ENCODE measurements at places on chromosomes 2 and 18.

GRCh38 chr2:104772996-104773395 lies 80.9 kb upstream of the POU3F3 start:
- DNase-seq = no peak

DNA sequence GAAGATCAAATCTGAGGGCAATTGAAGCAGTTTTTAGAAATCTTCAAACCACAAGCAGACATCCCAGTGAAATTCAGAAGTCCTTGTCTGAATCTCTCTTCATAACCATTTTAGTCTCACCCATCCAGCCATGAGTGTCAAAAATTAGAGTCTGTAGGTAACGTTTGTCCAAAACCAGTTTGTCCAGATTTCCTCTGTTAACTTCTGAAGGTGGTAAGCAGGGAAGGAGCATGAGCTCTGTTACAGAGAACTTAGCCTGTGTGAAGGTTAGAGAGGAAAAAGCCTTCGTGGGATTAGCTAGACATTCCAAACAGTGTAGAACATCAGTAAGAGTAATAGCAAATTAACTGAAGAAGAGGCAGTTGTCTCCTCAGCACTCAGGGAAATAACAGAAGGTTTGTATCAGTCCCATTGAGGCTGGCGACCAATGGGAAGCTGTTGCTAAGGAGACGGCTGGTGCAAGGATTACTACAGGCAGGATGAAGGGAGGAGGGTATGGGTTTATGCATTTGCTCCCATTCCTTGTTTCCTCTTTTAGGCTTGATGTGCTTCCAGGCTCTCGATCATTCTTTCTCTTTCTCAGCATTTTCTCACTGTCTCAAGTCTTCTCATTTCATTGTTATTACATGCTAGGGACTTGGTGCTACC lies 8.7 kb upstream of the GPR155 start:
- DNase-seq = no peak

- no peak for DNase-seq
Measured at GRCh38 chr2:95264624-95265023, 9.6 kb upstream of the PROM2 start.

DNA sequence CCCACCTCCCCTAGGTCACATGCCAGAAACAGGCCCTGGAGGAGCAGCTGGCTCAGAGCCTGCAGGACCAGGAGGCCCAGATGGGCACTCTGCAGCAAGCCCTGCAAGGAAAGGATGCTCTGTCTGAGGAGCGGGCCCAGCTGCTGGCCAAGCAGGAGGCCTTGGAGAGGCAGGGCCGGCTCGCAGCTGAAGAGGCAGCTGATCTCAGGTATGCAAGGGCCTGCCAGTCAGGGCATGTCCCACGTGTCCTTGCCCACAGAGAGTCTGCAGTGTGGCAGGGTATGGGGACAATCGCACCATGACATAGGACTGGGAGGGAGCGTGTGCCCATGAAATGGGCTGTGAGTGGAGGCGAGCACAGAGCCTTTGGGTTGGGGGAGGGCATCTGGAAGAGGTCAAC lies 39.9 kb downstream of the CROCC2 start:
- no peak for DNase-seq

GRCh38 chr2:46170026-46170425 lies 127.2 kb upstream of the EPAS1 start:
- no peak for DNase-seq

- DNase-seq = no peak
Measured at GRCh38 chr18:61352059-61352458, 18.8 kb downstream of the CDH20 start.

- DNase-seq = no peak
Measured at GRCh38 chr2:159995038-159995437, 67.4 kb downstream of the PLA2R1 start.

- no peak for DNase-seq
Measured at GRCh38 chr2:48528431-48528830, 1.5 kb upstream of the STON1 start.

GRCh38 chr18:63539904-63540510 lies 2.2 kb upstream of the SERPINB12 start:
- no peak for DNase-seq

DNA sequence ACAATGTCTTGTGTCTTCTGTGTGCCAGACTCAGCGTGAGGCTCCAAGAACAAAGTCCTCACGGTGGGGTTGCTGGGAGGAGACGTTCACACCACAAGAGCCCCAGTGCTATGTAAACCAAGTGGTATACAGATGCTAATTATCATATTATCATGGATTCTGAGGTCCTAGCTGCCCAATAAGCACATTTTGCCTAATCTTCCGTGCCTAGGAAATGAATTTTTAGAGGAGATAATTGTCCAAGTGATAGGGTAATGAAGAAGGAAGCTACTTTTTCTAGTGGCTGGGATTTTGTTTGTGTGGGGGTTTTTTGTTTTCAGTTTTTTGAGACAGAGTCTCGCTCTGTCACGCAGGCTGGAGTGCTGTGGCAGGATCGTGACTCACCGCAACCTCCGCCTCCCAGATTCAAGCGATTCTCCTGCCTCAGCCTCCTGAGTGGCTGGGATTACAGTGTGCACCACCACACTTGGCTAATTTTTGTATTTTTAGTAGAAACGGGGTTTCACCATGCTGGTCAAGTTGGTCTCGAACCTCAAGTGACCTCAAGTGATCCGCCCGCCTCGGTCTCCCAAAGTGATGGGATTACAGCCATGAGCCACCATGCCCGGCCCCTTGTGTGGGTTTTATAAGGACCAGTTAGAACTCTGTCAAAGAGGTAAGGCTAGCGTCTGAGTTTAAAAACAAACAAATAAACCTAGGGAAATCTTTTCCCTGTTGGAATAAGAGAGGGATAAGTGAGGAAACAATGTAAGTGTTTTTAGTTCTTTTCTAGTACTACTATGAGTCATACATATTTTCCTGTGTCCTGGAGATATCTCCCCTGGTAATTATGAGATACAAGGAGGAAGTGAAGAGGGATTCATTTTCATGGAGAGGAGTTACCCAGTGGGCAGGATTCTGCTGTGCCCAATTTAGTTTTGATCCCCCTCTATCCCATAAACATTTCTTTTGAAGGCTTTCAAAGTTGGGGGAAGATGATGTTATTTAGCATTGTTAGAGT lies 9.5 kb upstream of the SMAD7 start:
- DNase-seq = no peak

DNA sequence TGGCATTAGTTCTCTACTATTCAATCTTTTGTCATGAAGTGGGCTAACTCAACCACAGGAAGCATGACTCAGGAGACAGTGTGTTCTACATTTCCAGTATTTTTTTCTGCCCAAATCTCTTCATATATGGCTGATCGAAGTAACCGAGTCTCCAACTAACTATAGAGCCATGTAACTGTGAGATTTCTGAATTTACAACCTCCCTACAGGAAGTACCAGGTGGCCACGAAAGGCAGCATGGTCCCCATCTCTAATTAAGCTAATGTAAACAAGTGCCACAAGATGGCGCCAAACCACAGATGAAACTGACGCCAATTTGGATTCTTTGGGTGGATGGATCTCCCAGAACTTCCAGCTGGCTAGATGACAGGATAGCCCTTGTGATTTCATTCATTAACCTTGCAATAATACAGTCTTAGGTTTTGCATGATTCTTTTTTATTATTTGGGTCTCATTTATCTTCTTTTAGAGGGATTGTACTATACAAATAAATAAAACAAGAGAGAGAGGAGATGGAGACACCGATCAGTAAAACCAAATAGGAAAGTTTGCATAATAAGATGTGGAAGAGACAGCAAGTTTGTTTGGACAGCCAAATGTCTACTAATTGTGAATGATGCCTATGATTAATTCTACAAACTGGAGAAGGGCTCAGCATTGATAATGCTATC lies 18.3 kb upstream of the ARHGAP15 start:
- no peak for DNase-seq

DNA sequence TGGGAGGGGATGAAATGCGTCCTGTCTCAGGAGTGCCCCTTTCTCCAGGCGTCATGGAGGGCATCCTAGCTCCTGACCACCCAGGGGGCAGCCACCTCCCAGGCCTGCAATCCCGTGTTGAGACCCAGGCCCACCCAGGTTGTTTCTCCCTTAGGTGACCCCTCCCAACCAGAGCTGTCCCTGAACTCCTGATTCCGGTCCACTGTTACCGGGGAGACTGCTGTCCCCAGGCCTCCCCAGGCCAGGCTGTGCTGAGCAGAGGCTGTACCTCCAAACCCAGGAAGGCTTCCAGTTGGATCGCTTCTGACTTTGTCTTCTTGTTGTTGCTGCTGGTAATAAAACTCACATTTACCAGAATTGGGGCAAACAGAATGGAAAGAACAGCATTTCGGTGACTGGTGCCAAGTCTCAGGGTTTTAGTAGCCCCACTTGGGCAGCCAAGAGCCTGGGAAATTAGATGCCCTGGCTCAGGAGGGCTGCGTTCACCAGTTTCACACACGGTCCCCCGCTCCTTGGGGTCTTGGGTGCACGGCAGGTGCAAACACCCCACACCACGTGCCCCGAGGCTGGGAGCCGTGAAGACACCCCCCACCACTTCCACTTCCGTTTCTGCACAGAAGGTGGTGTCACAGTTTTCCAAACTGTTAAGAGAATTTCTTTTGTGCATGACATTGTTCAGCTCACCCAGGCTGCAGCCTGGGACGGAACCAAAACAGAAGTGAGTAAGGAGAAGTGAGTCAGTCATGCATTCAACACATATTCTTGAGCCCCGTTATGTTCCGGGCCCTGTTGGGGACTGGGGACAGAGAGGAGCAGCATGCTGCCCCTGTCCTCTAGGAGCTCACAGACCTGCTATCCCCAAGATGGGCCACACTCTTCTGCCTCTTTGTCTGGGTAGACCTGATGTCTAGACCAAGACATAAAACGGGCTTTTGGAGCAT lies 29.4 kb downstream of the ITM2C start:
- no peak for DNase-seq

GRCh38 chr2:176291809-176292283 lies 22.6 kb downstream of the MTX2 start:
- DNase-seq = no peak

DNA sequence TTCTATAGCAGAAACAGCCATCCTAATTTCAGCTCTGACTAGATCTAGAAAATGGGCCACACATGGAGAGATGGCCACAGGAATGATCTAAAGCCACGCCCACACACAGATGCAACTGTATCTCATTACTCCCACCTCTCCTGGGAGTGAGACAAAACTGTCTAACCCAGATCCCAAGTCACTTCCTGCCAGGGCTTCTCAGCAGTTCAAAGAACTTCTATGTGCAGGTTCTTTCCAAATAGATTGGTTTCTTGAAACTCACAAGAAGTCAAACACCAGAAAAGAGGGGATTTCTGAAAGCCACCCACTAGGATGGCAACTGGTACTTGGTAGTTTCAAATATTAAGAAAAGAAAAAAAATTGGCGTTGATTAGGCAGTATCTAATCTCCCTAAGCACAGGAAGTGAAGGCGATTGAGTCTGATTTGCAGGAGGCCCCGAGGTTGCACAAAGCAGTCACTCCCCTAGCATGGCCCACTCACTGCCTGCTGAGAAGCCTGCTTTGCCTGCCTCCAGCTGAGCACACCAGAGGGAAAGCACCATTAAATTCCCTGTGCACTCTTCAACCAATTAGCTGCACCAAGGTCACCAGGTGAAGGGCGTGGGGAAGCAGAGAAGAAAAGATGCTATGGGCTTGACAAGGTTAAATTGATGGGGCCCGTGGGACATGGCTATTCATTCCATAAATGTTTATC lies 51.1 kb downstream of the PAPOLG start:
- peak; percentile 76 for DNase-seq

- DNase-seq = no peak
Measured at GRCh38 chr2:1796232-1796930, 52.1 kb upstream of the PXDN start.

- no peak for DNase-seq
Measured at GRCh38 chr18:78367996-78368395, 611.6 kb upstream of the SALL3 start.

- DNase-seq = no peak
Measured at GRCh38 chr18:55585920-55586561, 2.0 kb downstream of the TCF4 start.

DNA sequence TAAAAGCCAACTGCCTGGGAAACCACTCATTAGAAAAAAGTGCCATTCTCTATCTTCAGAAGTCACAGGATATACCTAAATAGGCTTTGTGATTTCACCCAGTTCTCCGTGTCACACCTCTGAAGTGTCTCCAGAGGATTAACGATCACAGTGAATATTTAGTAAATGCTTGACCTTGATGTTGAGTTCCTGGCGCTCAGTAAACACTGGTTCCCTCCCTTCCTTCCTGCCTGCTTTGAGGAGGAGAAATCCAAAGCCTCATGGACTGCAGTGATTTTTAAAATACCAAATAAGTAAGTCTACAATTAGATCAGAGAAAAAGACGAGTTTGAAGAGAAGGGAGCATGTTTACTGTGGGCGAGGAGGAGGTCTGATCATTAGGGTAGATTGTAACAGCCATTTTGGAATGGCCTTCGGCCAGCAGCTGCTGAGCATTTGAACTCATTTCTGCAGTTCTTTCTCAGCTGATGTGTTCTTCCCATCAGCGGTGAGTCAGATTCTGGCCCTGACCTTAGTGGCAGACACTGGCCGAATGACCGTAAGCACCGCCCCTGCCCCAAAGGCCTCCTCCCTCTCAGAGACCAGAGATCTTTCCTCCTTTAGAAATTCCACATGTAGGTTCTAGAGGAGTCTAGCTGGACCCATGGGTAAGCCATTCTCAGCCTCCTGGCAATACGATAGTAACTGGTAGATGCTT lies 62.1 kb upstream of the SLC16A14 start:
- DNase-seq = no peak

GRCh38 chr2:210536973-210537650 lies 19.3 kb upstream of the CPS1 start:
- no peak for DNase-seq

DNA sequence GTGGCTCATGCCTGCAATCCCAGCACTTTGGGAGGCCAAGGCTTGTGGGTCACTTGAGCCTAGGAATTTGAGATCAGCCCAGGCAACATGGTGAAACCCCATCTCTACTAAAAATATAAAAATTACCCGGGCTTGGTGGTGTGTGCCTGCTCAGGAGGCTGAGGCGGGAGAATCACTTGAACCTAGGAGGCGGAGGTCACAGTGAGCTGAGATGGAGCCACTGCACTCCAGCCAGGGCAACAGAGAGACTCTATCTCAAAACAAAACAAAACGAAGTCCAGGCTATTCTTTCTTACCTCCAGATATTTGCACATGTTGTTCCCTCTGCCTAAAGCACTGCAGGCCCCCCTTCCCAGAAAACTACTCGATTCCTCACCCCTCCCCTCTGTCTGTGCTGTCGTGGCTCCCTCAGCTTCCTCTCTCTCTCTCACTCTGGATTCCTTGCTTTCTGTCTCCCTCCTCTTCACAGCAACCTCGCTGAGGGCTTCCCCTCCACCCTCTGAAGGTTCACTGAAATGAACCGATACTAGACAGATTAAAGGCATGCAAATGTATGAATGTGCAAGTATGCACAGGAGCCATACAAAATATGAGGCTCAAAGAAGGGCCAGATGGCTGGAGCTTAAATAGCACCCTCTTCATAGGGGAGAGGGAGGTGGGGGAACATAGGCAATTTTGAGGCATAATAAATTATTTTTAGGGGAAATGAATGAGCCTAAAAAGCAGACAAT lies 18.5 kb downstream of the TMEM177 start:
- no peak for DNase-seq

DNA sequence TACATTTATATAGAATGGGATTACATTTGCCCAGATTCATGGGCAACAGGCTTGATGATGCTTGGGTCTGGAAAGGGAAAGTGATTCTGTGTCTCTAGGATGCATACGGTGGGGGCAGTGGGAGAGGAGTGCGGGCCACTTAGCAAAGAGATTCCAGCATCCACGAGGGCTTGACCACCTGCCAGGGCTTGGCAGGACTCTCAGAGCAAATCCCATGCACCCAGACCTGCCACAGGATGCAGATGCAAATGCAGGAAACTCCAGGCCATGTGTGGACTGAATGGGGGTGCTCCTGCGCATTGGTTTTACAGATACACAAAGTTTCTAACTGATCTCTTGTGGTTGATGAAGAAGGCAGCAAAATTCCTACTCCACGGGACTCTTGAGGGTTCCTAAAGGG lies 334.7 kb downstream of the CYRIA start:
- no peak for DNase-seq
